ENCODE measurements at places on chromosomes 12 and 14.

DNA sequence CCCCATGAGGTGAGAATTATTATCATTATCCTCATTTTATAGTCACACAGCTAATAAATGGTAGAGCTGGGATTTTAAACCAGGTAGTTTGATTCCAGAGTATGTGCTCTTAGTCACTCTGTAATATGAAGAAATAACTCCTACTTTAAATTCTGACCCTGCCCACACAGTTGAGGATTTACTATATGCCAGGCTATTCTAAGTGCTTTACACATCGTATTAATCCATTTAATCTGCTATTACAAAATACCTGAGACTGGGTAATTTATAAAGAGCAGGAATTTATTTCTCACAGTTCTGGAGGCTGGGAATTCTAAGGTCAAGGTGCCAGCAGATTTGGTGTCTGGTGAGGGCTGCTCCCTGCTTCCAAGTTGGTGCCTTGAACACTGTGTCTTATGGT, 19.6 kb upstream of the WIF1 start:
- DNase-seq: no peak

- DNase-seq: no peak
These were observed 161.8 kb downstream of the DICER1 start for GRCh38 chr14:94995551-94995950.

DNA sequence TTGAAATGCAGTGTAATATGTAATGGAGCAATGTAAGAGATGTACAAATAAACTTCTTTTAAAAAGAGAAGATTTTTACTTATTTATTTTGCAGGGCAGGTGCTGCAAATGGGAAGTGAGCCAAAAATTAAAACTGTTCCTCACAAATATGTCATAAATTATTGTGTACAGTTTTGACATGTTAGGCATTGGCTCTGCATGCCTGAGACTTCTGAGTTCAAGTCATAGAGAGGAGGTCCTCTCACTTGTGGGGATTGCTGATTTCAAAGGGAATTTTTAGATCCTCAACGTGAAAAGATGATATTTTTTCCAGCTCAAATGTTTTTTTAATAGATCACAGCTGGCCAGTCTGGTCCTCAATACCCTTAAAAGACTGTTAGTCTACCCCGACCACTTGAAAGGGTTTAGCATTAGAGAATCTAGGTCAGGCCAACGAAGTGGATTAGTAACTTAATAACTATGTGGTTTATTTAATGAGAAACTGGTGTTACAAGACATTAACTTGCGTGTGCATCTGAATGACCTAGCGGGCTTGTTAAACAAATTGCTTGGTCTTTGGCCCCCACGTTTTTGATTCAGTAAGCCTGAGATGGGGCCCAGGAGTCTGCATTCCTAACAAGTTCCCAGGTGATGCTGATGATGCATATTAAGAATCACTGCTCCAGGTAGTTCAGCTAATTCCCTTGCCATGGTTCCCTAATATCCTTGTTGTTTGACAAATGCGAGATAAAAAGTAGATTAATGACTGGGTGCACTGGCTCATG, 30.9 kb upstream of the WDR89 start:
- no peak for DNase-seq

- DNase-seq: peak; percentile 99
These were observed at the start of gene DENR for GRCh38 chr12:122752464-122753318. TSS of gene DENR (plus strand) at chr12:122752824. CDS start at chr12:122753702, 878 bp downstream.

GRCh38 chr14:46573498-46573897, 78.1 kb downstream of the RPL10L start:
- DNase-seq: no peak

GRCh38 chr14:69355154-69355597, 42.9 kb downstream of the ERH start:
- no peak for DNase-seq

Data from CD4-positive, alpha-beta T cell treated with Interleukin-4 for 1 hour (primary cell).